Vagina (tissue), 2 donors: ENCODE measurements at places on chromosomes 12 and 14.

GRCh38 chr12:14968478-14968877, 4.4 kb upstream of the PDE6H start:
- no peak for DNase-seq

GRCh38 chr12:89649139-89649538, 59.5 kb downstream of the ATP2B1 start:
- DNase-seq, result no peak

GRCh38 chr12:125083072-125083471, 17.8 kb downstream of the AACS start:
- no peak for DNase-seq

GRCh38 chr12:70815056-70815455, 105.5 kb downstream of the PTPRR start:
- DNase-seq, result no peak

DNA sequence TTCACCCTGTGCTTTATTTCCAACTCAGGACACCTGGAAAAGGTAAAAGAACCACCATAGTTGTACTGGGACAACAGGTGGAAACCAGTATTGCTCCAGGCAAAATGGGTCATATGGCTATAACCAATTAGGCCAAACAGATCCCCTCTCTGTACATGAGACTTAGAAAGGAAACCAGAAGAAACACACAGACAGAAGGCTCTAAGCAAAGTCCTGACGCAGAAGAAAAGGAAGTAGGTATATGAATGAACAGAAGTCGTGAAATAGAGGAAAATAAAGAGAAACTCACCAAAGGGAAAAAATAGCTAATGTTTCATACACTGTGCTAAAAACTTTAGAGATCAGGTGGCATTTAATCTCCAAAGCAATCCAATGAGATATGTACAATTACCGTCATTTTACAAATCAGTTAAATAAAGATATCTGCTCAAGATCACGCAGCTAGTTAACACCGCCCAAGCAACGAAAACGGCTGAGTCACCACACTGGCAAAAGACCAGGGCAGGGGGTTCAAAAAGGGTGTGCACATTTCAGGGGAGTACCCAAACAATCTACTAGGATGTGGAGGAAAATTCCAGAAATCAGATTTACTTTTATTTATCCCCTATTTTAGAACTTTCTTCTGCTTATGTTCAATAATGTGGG, 82.3 kb downstream of the ITPR2 start:
- no peak for DNase-seq

GRCh38 chr12:57817261-57817989, 1.1 kb downstream of the AVIL start:
- no peak for DNase-seq

DNA sequence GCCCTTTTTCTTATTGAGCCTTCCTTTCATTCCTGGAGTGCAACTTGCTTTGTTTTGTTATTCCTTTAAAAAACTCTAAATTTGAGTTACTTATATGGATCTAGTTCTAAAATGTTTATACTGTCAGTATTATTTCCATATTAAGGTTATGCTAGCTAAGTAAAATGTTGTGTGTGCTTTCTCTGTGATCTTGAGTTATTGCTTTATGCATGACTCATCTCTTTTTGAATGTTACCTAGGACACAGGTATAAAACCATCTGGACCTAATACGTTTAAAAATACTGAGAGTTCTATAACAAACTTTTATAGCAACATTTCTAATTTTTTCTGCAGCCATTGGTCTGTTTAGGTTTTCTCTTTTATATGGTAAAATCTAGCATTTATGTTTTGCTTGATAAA, 132.8 kb upstream of the LGR5 start:
- DNase-seq, result no peak

- no peak for DNase-seq
Observed at GRCh38 chr12:19482551-19483109, 43.3 kb downstream of the AEBP2 start.

DNA sequence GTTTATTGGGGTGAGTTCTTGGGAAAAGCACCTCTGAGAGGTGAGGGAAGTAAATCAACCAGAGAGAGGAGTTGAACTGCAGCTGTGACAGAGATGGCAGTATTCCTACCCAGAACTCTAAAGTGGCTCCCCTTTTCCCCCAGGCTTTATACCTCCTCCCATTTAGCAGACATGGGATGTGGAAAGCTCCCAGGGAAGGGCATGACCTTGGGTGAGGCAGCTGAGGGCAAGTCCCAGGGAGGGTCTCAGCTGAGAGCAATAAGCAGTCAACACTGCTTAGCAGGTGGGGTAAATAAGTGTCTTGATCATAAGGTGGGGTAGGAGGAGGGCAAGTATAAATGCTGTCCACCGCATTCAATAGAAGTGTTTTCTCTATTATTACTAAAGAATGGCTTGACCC, 143.0 kb downstream of the AKAP6 start:
- no peak for DNase-seq

- DNase-seq, result no peak
Observed at GRCh38 chr12:131164096-131164872, 210.6 kb downstream of the ADGRD1 start.

DNA sequence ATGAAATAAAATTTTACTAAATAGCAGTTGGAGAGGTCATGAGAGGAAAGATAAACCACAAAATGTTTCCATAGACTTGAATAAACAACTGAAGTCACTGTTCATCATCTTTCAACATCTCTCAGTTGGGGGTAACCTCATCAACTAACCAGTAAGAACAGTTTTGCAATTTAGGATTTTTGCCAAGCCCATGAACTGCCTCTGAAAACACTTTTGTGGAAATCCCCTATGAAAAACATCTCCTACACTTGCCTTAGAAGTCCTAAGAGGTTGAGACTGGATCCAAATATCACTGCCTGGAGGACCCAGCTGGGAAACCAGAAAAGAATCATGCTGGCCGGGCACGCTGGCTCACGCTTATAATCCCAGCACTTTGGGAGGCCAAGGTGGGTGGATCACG, 273.1 kb downstream of the C12orf50 start:
- no peak for DNase-seq

- no peak for DNase-seq
Observed at GRCh38 chr12:45572114-45572513, 157.4 kb upstream of the ARID2 start.
